Activated naive CD4-positive, alpha-beta T cell treated with anti-CD3 and anti-CD28 coated beads for 36 hours (primary cell): ENCODE measurements at places on chromosomes 6 and 20.
A peak's percentile ranks its signal among the peaks of the same experiment; 100 is the strongest.

- no peak for DNase-seq
- H3K4me1 ChIP-seq: no peaks in the 10 kb centered on the region
- no peaks in the 10 kb centered on the region for H3K27me3 ChIP-seq
- no peak overlapping the region for H3K27ac ChIP-seq
- no peaks in the 10 kb centered on the region for H3K36me3 ChIP-seq
Measured at GRCh38 chr6:36633370-36633769, 39.2 kb downstream of the SRSF3 start.

DNA sequence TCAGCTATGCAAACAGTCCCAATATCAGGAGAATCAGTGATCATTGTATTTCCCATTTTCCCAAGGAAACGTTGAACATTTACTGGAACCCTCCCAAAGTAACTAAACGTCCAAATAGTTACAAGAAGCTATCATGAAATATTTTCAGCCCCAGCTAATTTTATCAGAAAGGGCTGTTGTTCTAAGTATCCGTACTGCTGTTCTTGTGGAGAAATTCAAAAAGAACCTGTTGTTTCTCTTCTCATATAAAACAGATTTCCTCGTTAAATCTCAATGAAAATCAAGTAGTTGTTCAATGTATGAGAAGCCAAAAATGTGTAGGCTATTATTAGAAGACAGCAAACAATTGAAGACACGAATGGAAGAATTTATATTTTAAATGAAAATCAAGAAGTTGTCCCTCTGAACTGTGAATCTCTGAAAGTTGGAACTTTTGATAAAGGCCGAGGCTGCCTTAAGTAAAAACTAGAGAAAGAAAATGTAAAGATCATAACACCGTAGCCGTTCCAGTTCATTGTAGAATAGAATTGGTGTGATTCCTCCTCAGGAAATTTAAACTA, 107.7 kb downstream of the HFE start:
- H3K4me1 ChIP-seq: peaks cover 30% of the 10 kb centered on the region
- peaks cover 15% of the 10 kb centered on the region for H3K36me3 ChIP-seq
- no peak for DNase-seq
- peaks cover 5% of the 10 kb centered on the region for H3K27me3 ChIP-seq

GRCh38 chr6:27547157-27548075, 74.5 kb upstream of the ZNF184 start:
- H3K27ac ChIP-seq: no peak overlapping the region
- peaks cover 7% of the 10 kb centered on the region for H3K36me3 ChIP-seq
- H3K4me1 ChIP-seq: peaks cover 16% of the 10 kb centered on the region
- peak; percentile 69 for DNase-seq

DNA sequence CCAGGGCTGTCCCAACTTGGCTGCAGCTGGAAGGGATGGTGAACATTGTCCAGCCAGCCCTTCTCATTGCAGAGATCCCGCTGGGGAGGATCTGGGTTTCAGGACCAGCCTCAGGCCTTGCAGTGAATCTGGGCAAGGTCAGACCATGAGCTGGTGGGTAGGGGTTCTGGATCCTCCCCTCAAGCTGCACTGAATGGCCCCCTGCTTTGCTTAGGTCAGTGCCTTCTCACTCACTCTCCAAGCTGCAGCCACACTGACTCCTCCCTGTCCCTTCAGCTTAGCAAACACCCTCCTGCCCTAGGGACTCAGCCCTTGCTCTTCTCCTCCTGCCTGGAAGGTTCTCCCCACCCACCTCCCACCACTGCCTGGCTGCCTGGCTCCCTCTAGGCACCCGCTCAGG, 95.3 kb upstream of the KCNG1 start:
- DNase-seq: no peak
- no peak overlapping the region for H3K4me3 ChIP-seq
- H3K4me1 ChIP-seq: peaks cover 15% of the 10 kb centered on the region
- H3K27ac ChIP-seq: no peak overlapping the region
- peaks cover 30% of the 10 kb centered on the region for H3K27me3 ChIP-seq

DNA sequence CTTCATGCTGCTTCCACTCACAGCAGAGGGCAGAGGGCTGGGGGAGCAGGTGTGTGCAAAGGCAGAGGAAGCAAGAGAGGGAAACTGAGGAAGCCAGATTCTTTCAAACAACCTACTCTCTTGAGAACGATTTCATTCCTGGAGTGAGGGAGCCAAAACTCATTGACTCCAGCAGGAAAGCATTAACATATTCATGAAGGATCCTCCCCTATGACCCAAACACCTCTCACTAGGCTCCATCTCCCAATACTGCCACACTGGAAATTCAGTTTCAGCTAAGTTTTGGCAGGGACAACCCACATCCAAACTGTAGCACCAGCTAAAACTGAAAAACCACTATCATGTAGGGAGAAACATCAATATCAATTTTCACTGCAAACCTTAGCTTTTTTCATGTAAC, 125.1 kb downstream of the OLIG3 start:
- no peaks in the 10 kb centered on the region for H3K27me3 ChIP-seq
- no peaks in the 10 kb centered on the region for H3K36me3 ChIP-seq
- peaks cover 4% of the 10 kb centered on the region for H3K4me1 ChIP-seq
- no peak overlapping the region for H3K4me3 ChIP-seq

GRCh38 chr20:62461157-62461556, 14.6 kb downstream of the GATA5 start:
- H3K36me3 ChIP-seq: no peaks in the 10 kb centered on the region
- H3K4me1 ChIP-seq: no peaks in the 10 kb centered on the region
- H3K27me3 ChIP-seq: no peaks in the 10 kb centered on the region
- no peak for DNase-seq
- H3K4me3 ChIP-seq: no peak overlapping the region

DNA sequence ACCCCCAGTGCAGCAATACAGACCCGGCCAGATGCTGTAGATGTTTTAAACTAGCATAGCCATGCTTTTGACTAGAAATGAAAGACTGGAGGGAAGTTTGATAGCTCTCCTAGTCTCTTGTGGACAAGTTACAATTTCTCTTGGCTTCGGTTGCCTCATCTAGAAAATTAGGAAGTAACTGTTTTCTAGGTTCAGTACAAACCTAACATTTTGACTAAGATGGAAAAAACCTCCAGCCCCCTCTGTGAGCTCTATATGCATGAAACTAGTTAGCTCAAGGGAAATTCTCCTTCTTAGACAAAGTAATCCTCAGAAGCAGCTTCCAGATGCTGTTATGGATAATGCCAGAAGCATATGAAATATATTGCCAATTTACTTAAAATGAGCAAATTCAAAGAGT, 86.6 kb downstream of the RNF144B start:
- H3K36me3 ChIP-seq: peaks cover 1% of the 10 kb centered on the region
- H3K27me3 ChIP-seq: peaks cover 5% of the 10 kb centered on the region
- peaks cover 3% of the 10 kb centered on the region for H3K4me1 ChIP-seq
- no peak overlapping the region for H3K4me3 ChIP-seq
- H3K27ac ChIP-seq: no peak overlapping the region
- DNase-seq: no peak

DNA sequence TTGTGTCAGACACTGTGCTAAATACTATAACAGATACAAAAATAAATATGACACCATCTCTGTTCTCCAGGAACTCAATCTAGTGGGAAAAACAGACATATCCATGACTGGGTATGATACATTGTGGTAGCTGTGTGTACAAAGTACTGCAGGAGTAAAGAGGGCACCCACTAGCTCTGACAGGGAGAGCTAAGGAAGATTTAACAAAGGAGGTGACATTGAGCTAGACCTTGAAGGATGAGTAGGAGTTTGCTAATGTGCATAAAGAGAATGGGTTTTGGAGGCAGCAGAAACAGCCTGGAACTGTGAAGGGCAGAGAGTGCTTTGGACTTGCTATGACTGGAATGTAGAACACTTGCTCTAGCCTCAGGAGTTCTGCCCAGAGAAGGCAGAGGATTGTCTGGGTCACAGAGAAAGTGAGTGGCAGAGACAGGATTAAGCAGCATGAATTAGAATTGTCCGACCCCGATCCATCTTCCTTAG, 14.4 kb downstream of the MMP24 start:
- no peak overlapping the region for H3K27ac ChIP-seq
- H3K36me3 ChIP-seq: peaks cover 8% of the 10 kb centered on the region
- no peak for DNase-seq
- no peaks in the 10 kb centered on the region for H3K27me3 ChIP-seq
- H3K4me1 ChIP-seq: no peaks in the 10 kb centered on the region

DNA sequence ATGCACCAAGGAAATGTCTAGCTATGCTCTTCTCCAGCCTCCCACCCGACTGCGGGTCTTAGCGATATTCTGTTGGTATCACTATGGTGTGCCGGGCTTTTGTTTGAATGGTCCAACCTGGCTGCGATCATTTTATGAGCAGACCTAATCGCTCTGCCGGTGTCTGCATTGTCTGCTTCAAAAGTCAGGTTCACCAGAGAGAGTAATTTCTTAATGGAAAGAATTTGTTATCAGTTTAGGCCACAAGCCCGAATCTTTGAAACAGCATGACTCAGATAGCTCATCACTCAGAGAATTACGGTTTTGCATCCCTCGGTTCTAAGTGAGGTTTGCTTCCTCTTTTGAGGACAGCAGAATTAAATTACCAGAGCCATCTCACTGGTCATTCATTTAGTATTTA, 521.0 kb upstream of the ARID1B start:
- DNase-seq: peak; percentile 26
- H3K27me3 ChIP-seq: no peaks in the 10 kb centered on the region
- H3K4me1 ChIP-seq: peaks cover 24% of the 10 kb centered on the region
- peak overlapping the region; percentile 50 for H3K27ac ChIP-seq
- no peak overlapping the region for H3K4me3 ChIP-seq
